ENCODE measurements at places on chromosomes 4 and X.

DNA sequence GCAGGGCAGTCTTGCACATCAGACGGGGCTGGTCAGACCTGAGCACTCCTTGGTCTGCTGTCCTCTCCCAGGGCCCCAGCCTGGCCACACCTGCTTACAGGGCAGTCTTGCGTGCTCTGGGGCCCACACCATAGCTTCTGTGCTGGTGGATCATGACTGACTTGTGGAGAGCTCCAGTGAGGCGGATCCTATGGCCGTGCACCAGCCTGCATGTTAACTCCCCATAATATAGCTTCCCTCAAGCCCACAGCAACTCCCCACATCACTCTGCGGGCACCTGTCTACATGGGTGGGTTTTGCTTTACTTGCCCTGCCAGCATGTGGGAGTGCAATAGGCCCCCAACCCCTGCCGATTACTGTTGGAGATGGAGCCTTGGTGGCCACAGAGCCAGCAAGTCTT, 8.2 kb upstream of the TMSB15B start:
- no peak for DNase-seq

DNA sequence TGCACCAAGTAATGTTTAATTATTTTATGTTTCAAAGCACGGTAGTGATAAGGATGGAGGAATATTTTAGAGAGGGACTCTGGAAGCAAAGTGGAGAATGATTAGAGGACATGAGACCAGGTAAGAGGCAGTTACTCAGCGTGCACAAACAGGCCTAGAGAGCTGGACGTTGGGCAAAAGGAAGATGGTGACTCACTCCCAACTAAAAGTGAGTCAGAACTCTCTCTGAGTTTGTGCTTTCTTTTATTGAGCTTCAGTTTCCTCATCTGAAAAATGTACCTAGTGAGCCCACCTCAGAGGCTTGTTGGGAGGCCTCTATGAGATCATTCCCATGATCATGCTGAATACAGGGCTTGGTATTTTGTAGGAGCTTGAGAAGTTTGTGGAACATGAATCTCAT, 1.6 kb upstream of the ZC4H2 start:
- DNase-seq, result no peak

- DNase-seq, result no peak
Measured at GRCh38 chr4:150119492-150119891, 41.2 kb downstream of the DCLK2 start.

DNA sequence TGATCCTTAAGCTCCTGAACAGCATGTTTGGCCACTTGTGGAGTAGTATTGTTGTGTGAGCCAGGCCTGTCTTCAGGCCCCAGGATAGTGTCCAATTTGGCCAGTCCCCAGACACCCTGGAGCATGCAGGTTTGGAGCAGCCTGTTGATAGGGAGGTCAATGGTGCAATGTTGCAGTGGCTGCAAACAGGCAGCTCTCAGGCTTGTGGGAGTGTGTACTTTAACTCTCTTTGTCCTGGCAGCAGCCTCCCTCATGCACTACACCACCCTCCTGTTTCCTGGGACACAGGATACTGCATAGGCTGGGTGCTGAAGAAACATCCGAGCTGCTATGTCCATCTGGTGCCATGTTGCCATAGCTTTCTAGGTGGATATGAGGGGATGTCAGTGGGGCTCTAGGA, 24.0 kb downstream of the TECRL start:
- no peak for DNase-seq

- DNase-seq, result no peak
Measured at GRCh38 chrX:110180176-110180927, 137.5 kb downstream of the AMMECR1 start.

DNA sequence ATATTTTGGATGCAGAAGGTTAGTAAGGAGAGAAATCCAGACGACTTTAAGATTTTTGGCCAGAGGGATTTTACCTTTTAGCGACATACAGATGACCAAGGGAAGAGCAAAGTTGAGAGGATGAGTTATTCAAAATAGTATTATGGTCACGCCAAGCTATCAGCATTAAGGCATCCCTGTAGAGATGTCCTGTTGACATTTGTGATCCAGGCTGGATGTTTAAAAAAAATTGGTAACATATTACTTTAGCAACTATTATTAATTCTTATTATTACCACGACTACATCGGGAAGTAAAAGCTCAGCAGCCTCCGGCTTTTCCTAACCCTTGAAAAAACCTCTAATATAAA, 562 bp upstream of the OSTC start:
- no peak for DNase-seq

DNA sequence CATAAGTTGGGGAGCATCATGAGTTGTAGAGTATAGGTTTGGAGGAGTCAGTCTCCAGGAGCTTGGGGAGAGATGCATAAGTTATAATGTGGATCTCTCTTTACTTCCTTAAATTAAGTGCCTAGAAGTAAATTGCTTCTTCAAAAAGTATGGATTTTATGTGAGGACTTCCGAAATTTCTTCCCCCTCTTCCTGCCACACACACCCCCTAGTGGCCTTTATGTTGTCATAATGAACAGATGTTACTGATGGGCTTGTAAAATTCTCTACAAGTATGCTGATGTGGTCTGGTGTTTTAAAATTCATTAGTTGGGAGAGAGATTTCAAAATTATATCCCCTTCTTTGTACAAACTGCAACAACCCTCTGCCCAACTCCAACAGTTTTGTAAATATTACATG, 2.3 kb upstream of the METTL14 start:
- DNase-seq, result no peak

DNA sequence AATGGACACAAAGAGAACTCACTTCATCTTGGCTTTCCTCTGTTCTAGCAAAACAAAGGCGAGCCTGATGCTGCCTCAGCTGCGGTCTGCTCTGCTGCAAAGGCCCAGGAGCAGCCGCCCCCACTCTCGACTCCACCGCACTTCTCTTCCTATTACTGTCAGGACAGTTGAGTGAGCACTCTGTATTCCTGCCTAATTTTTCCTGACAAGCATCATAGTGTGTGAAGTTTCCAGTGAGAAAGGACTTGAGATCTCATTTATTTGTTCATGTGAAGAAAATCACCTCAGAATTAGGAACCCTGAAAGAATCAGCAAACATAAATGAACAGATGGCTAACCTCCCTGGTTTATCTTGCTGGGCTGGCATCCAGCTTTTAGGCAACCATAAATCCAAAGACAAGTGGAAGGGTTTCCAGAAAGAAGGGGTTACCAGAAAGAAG, 15.6 kb downstream of the SCARB2 start:
- no peak for DNase-seq

DNA sequence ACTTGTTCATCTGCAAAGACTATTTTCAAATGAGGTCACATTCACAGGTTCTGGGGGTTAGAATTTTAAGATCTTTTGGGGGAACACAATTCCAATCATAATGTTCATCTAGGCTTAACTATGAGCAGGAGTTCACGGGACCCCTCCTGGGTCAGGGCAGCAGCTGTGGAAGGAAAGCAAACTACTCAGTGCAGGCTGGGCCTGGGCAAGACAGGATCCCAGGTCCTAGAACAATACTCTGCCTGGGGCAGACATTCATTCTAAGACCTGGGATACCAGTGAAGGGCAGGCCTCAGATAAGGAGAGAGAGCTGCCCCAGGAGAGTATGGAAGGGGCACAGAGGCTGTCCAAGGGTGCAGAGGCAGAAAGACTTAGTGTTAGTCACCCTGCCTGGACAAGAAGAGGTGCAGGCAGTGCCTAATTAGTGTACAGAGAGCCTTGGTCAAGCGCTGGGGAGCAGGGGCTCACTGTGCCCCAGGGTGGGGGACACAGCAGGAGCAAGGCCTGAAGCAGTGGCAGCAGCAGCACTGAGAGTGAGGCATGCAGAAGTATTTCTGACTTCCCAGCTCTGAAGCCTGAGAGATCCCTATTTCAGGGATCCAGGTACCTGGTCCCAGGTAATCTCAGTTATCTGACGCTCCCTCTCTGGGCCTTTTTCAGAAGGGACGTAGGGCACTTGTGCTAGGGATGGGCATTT, 123.0 kb upstream of the MAMLD1 start:
- no peak for DNase-seq

DNA sequence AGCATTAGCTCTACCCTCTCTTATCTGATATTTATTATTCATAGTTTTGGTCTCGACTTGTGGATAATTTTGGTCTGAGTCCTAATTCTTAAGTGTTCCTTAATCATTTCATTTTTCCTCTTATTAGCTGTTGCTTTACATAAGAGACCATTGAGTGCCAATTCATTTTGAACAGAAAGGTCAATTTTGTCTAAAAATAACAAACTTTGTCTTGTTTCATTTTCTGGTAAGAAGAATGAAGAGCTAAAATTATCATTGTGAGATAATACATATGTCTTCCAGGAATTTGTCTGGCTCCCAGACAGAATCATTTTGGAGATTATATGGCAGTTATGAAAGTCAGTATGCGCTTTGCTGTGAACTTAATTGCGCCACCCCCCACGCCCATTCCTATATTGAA, 1471.8 kb downstream of the PCDH7 start:
- DNase-seq, result no peak

DNA sequence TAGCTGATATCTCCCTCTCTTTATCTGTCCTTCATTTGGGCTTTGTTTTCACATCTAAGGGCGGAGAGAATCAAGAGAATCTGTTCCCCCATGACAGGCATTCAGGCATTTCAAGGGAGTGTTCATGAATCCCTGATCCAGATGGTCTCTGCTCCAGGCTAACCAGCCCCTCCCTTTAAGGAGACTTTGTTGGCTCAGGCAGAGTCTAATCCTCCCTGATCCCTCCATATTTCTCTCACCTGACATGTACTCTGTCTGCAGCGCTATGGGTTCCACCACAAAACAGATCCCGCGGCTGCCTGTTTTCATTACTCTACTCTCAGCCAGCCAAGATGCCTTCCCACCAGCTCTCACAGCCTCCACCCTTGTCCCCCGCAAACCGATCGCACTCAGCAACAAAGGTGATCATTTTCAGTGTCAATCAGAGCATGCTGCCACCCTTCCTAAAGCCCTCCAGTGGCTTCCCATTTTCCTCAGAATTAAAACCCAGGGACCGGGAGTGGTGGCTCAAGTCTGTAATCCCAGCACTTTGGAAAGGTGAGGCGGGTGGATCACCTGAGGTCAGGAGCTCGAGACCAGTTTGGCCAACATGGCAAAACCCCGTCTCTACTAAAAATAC, 30.3 kb upstream of the SLC2A9 start:
- DNase-seq, result no peak

GRCh38 chr4:140252141-140252741, 98.3 kb upstream of the MAML3 start:
- no peak for DNase-seq

DNA sequence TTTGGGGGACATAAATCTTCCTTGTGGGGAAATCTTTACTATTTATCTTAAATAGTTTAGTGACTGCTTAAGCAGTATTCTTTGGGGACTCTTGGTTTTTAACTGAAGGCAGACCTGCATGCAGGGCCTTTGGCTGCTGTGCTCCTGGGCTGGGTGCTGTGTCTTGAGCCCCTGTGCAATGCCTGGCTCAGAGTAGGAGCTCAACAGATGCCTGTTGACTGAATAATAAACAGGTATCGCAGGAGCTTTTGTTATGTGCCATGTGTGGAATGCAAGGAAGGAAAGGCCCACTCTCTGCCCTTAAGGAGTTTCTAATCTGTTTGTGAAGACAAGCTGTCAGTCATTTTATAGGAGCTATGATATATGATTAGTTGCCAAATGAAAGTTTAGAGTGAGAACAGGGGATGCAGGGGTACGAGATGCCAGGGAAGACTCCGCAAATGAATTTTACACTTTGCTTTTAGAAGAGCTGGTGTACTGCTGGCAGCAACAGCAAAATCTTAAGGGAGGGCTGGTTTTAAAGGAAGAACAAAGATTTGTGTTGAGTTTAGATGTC, 6.7 kb downstream of the GAB1 start:
- DNase-seq, result no peak

GRCh38 chr4:161595230-161595771, 568.5 kb downstream of the FSTL5 start:
- DNase-seq, result no peak

DNA sequence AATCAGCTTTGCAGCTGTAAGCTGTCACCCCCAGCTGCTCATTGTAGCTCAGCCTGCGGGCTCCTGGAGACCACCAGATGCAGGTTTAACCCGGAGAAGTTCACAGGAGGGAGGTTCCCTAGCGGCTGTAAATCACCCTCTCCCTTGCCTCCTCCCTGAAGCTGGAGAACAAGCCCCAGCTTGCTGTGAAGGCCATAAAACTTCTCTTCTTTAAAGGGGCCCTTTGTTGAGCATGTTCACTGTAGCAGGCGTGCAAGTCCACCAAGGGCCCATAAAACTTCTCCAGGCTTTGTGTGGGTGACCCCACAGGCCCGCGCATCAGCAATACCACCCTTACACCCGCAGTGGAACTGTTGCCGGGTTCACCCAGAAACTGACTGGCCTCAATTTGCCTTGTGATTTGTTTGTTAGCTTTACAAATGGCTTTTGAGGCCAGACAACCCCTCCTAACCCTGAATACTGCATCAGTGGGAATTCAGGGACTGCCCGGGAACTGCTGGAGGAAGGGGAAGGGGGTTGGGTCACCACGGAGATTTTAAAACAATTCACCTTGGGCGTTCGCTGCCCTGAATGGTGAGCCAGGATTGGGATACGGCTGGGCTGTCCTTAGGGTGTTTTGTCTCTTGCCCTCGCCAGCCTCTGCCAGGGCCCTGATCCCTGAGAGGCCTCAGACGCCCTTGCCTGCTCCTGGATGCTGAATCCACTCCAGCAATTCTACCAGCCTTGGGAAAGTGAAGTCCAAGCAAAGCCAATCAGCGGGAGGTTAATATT, 49.5 kb upstream of the ATP6AP2 start:
- no peak for DNase-seq

GRCh38 chrX:134075894-134076718, 90.7 kb upstream of the GPC3 start:
- no peak for DNase-seq

DNA sequence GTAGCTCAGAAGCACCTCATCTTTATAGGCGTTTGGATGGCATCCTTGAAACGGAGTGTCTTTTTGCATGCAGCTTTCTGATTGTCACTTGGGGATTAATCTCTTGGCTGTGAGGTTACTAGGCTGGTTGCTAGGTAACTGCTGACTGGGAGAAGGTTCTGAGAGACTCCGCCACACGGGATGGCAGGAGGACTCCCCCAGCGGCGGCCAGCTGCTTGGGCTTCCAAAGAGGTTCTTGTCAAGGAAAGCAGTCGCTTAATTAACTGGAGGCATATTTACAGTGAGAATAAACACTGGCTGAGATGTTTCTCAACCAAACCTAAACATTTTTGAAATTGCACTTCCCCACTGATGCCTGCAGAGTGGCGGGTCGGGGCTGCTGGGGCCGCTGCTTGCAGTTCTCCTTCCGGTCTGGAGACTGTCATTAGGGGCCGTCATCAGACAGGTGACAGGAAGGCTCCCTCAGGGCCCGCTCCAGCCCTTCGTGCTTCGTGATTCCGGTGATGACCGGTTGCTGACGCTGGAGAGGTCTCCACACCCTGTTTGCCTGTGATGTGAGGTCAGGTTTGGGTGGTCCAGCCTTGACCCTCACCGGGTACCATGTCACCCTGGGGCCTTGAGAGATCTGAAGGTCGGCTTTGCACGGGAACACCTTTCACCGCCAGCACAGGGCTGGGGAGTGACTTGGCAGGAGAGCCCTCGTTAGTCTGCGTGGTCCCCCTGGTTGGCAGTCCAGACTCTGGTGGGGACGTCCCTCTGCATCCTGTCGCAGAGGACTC, 9.1 kb downstream of the NSG1 start:
- no peak for DNase-seq

- DNase-seq, result peak; percentile 12
Measured at GRCh38 chr4:11471618-11472017, 42.9 kb upstream of the HS3ST1 start.

- DNase-seq, result no peak
Measured at GRCh38 chr4:188372829-188373228, 233.6 kb downstream of the TRIML1 start.

Data from activated T-helper 1 cell treated with anti-CD3 and anti-CD28 coated beads, Interleukin-2, amount 50 U/mL, for 16 hours (primary cell).